HFFc6 (cell line): ENCODE measurements at places on chromosomes 1 and 21. TPM values are rescaled to one million over a fixed set of nuclear protein-coding genes. Genes with fewer than 3 reads are reported as not detected.

DNA sequence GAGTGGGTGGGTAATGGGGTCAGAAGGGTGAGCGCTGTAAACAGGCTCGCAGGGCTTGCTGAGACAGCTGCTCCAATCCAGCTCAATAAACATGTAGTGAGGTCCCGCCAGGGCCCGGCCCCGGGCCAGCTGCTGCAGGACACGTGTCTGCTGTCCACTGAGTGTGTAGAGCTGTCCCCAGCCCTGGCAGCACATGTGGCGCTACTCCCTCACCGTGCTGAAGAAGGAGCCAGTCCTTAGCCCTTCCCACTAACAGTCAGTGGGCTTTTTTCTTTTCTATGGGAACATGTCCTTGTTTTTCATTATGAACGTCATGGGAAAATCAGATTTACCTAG, 78.9 kb upstream of the C1orf174 start:
- no peak for DNase-seq
- no peaks in the 10 kb centered on the region for H3K4me1 ChIP-seq
- H3K27me3 ChIP-seq = 0 out of 2 replicates have a peak, but pooled peaks cover 4% of the 10 kb centered on the region

DNA sequence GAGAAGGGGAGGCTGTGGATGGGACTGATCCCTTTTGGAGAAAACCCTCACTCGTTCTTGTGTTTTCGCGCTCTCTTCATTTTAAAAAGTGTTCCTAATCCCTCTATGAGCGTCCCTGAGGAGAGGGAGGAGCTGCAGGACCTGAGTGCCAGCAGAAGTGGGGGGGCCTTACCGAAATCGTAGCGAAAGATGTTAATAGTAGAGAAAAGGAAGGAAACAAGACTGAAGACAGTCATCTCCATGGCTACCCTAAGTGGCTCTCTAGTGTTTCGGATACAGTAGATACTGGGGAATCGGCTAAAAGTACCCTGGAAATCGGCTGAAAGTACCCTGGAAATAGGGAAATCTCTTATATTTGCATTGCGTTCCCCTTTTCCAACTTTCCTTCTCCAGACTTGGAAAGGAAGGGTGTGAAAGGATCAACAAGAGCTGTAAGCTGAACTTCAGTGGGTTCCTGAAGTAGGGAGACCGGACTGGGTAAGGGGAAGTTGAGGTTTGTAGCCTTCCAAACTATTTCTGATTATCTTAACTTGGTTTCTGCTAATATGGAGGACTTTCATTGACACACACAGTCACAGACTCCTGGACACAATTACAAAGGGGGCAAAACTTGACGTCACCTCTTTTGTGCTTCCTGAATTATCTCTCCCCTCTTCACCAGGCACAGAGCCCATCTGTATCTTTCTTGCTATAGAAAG, 486 bp upstream of the DSTYK start:
- peaks cover 40% of the 10 kb centered on the region for H3K4me1 ChIP-seq
- DNase-seq = no peak
- peaks cover 7% of the 10 kb centered on the region for H3K27me3 ChIP-seq

DNA sequence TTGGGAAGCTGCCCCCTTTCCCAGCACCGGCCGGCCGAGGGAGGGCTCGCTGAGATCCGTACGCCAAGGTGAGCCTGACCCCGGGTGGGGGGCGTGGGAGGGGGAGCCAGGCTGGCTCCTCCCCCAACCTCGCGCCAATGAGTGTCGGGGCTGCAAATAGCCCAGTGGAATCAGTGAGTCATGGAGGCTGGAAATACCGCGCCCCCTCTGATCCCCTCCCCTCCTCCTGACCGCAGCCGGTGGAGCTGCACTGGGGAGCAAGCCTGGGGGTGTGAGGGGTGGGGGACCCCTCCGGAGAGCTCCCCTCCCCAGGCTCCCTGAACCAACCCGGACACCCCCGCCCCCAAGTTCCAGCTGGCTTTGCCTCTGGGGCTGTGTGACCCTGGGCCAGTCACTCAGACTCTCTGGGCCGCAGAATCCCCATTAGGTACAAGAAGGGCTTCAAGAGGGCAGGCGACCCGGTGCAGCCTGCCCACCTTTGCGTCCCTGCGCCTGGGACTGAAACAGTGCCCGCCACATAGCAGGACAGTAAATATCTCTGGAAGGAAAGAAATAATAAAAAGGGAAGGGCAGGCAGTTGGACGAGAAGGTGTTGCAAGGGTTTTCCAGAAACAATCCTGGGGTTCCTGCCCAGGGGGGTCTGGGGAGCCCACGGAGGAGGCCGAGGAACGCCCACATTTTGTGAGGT, 4.5 kb downstream of the HSPB7 start:
- H3K4me1 ChIP-seq = peaks cover 38% of the 10 kb centered on the region
- peak overlapping the region; percentile 76 for H3K27ac ChIP-seq
- peak; percentile 49 for DNase-seq
- no peaks in the 10 kb centered on the region for H3K36me3 ChIP-seq

DNA sequence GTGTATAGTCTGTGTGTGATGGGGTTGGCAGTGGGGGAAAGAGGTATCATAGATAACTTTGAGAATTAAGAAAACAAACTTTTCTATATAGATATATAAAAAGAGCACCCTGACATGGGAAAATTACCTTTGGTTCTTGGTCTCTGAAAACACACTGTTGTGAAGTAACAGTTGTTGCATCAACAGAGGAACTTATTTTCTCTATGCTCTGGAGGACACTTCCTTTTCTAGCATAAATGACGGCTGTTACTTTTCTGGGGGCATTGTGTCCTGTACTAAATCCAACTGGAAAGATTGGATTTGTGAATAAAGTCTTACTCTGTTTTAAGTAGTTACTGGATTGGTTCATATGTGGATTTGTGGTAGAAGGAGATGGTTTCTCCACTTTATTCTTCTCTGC, 12.6 kb downstream of the LRIF1 start:
- peaks cover 11% of the 10 kb centered on the region for H3K4me1 ChIP-seq
- no peak for DNase-seq
- no peak overlapping the region for H3K4me3 ChIP-seq
- H3K27me3 ChIP-seq = no peaks in the 10 kb centered on the region

DNA sequence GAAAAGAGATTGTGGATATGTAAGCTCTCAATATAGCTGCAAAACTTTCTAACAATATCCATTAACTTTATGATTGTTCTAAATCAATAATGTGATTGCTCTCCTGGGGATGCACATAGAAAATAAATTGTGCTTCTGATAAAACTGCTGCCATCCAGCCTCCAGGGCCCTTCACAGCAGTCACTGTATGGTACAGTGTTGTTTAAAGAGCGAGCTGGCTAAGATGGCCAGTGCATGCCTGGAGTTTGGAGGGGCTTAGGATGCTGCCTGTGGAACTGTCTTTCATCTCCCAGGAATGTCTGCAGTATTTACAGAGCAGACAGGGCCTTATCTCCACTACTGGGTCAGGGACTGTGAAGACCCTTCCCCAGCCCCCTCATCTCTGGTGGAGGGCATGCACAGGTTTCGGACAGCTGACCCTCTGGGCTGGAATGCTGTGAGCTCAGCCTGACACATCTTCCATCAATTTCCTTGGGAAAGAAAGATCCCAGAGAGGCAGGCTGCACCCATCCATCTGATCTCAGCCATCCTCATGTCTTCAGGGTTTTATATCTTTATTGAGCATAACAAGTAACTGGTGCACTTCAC, 137.0 kb downstream of the PLPP3 start:
- no peaks in the 10 kb centered on the region for H3K36me3 ChIP-seq
- DNase-seq = no peak
- peaks cover 1% of the 10 kb centered on the region; the same call in 1 of the 2 replicates for H3K27me3 ChIP-seq
- no peaks in the 10 kb centered on the region; the same call in 1 of the 2 replicates for H3K4me1 ChIP-seq
- no peak overlapping the region for H3K27ac ChIP-seq
- no peak overlapping the region for H3K4me3 ChIP-seq

- H3K4me1 ChIP-seq = peaks cover 29% of the 10 kb centered on the region
- peak overlapping the region; percentile 82 for H3K27ac ChIP-seq
- peaks cover 10% of the 10 kb centered on the region for H3K27me3 ChIP-seq
- peak; percentile 92 for DNase-seq
These were observed 17.3 kb upstream of the PCSK9 start for GRCh38 chr1:55021942-55022546.

The ELF3 gene
- total RNA-seq = 0.09 TPM in 1 of 3 replicates, not detected in the others

The MRPL55 gene
- 51.8 to 55.3 TPM (median 52.3 TPM) in 3 replicates for total RNA-seq
